ENCODE measurements at places on chromosomes 2 and 18.

GRCh38 chr2:88126772-88127637 lies 857 bp downstream of the FABP1 start:
- DNase-seq: no peak

GRCh38 chr18:12930908-12931307 lies 16.9 kb upstream of the SEH1L start:
- DNase-seq: no peak

DNA sequence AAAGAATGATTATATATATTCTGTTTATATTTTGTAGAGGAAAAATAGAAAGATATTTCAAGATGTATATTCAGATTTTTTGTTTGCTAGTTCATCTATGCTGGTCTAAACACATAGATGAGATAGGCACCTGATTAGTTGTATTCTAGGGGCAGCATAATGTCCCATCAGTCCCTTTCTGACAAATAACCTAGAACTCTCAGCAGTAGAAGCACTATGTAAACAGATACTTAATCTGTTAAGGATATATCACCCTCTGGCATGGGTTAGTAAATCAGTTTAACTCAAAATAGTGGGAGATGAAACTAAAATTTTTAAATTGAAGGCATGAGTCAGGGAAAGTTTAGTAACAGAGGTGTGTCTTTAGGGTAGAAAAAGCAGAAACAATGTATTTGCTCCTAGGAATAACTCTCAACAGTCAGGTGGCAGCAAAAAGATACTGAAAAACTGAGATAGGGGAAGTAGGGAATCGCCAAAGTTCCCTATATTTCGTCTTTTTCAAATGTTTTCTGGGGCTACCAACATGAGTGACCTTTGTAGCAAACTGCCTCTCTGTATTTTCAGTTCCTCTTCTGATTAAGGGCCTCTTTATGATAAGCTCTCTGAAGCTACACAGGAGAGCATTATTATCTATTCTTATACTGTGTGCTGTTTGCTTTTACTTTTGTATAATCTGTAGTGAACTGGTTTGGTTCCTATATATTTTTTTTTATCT lies 5.7 kb downstream of the PPP1R1C start:
- no peak for DNase-seq

DNA sequence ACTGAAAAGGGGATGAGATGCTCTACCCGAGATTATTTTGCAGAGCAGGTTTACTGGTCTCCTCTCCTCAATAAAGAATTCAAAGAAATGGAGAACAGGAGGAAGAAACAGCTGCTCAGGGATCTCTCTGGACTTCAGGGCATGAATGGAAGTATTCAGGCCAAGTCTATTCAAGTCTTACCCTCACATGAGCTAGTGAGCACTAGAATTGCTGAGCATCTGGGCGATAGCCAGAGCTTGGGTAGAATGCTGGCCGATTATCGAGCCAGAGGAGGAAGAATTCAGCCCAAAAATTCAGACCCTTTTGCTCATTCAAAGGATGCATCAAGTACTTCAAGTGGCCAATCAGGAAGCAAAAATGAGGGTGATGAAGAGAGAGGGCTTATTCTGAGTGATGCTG lies 60.0 kb downstream of the PIKFYVE start:
- no peak for DNase-seq

GRCh38 chr2:32264422-32265105 lies at the start of gene NLRC4:
Gene NLRC4, minus strand, starts transcription at chr2:32264886. Its CDS starts 8,111 bp downstream, at chr2:32256775.
- DNase-seq: no peak

DNA sequence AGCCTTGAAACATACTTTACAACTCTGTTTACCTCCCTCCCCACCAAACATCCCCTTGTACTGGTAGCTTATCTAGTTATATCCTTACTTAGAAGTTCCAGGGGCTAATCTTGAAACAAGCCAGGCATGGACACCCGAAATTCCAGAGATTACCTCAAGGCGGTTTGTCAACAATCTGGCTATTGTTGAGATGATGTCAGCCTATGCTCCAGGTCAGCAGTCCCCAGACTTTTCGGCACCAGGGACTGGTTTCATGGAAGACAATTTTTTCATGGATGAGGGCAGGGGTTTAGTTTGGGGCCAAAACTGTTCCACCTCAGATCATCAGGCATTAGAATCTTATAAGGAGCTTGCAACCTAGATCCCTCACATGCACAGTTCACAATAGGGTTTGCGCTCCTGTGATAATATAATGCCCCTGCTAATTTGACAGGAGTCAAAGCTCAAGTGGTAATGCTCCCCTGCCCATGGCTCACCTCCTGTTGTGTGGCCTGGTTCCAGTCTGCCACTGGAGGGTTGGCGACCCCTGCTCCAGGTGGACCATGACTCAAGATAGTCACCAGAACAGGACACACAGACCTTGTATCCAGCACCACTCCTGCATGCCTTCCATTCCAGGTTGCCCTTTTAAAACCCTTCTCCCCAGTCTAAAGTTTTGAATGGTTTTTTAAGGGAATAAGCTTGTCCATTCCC lies 171.2 kb downstream of the SPAG16 start:
- DNase-seq: no peak

DNA sequence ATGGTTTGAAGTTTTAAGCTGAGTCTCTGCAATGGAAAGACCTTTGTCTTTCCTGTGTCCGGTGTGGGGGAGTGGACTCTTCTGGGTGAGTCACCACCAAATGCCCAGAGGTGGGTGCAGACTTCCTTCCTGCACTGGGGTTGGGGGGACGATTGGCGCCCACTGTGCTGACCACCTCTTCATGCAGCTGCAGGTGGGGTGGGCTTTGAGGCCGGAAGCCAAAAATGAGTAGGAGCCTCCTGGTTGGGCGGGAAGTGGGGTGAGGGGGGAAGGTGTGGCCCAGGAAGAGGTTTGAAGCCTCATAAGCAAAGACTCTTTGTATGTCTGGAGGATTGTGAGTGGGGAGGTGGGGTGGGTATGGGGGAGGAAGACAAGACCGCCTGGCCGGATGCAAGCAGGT lies 27.6 kb downstream of the PAX8 start:
- DNase-seq: no peak

GRCh38 chr2:133579274-133579673 lies 11.0 kb upstream of the NCKAP5 start:
- no peak for DNase-seq

DNA sequence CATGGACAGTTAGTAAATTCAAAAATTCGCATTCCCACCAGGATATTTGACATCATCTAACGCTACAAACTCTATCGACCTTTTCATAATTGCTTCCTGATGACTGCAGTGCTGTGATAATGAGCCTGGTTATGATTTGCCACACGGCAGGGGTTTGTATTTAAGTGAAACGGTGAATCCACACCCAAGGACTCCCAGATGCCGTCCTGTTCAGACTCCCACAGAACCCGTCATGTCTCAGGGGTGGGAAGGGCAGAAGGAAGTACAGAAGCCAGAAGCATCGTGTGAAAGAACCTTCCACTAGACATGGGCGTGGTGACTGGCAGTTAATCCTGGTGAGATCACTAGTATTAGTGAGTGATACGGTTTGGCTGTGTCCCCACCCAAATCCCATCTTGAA lies 91.2 kb upstream of the TMEM18 start:
- no peak for DNase-seq

DNA sequence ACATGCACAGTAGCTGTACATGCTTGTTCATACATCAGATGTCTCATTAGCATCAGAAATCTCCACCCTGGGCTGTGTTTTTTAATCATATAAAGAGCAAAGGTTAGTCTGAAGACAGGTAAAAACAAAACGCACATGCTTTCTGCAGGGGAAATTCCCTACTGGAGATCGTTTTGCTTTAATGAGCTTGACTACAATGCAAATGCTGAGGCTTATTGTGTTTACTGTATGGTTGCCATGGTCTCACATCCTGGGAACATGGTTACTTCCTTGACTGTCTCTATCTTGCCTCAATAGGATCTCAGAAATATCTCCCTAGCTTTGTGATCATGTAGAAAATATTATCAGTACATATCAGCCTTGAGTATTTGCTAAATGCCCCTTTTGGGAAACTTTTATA lies 336.5 kb upstream of the TFPI start:
- no peak for DNase-seq

- no peak for DNase-seq
Measured at GRCh38 chr2:71521436-71521950, 68.1 kb downstream of the DYSF start.

GRCh38 chr18:23593720-23594119 lies 7.4 kb upstream of the NPC1 start:
- no peak for DNase-seq

- no peak for DNase-seq
Measured at GRCh38 chr2:230711224-230711623, 1.4 kb upstream of the CAB39 start.

- DNase-seq: no peak
Measured at GRCh38 chr2:45782986-45783385, 131.5 kb downstream of the PRKCE start.

GRCh38 chr2:56587456-56587855 lies 403.7 kb downstream of the CCDC85A start:
- no peak for DNase-seq

DNA sequence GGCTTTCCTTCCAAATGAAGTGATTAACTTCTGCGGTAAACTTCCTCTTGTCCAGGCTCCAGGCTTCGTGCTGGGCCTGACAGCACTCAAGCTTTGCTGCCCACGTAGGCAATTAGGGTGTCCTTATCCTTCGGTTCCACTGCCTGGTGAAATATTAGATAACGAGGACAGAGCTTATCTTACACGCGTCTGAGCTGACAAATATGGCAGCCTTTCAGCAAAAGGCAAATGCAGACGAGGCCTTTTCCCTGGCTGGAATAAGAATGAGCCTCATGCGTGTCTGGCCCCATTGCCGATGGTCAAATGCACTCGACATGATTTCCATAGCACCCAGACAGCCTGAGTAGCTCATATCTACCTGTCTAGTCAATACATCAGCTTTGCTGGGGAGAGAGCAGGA lies 141.5 kb downstream of the FAM210A start:
- no peak for DNase-seq

- no peak for DNase-seq
Measured at GRCh38 chr2:14690926-14691325, 58.4 kb downstream of the LRATD1 start.

GRCh38 chr2:227846831-227847230 lies 24.6 kb upstream of the DAW1 start:
- no peak for DNase-seq

- DNase-seq: no peak
Measured at GRCh38 chr18:6711467-6711866, 18.0 kb upstream of the ARHGAP28 start.

Data from T-helper 1 cell (primary cell).